Body of pancreas (tissue), 4 donors: ENCODE measurements at places on chromosomes 16 and 17. TPM values are rescaled to one million over a fixed set of nuclear protein-coding genes. Genes with fewer than 3 reads are reported as not detected.
A peak's percentile ranks its signal among the peaks of the same experiment; 100 is the strongest.

HEATR9 gene
- total RNA-seq, result not detected

NPIPA3 gene
- not detected for total RNA-seq

PPY gene
- total RNA-seq, result 15.5 TPM

JPH3 gene
- not detected for total RNA-seq

DNA sequence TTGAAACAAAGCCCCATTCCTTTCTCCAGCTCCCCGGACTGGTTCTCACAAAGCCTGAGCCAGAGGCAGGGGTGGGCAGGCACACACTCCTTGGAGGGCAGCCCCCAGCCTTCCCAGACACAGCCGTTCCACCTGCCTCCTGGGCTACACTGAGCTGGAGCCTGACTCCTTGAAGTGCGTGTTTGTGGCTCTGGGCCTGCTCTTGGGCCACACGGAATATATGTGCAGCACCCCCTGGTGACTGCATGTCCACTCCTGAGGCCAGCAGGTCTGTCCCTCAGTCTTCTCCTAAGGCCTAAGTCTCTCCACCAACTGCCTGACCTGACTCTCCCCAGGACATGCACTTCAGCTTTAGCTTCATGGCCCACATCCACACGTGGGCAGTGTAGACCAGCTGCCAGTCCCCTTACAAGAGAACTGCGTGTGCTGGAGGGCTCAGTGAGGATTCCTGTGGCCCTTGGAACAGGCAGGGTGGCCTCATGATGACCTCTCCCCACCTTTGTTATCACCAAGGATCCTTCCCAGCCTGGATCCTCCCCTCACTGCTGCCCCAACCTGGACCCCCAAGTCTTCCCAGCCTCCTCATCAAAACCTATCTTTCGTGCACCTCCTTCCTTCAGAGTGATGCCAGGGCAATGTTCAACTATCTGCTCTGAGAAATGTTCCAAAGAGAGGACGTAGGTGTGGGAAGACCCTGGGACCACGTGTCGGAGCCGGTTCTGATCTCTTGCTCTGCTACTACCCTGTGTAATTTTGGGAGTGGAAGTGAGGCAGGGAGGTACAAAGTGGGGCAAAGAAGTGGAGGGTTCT, 12.4 kb upstream of the SLC6A2 start:
- H3K4me1 ChIP-seq, result no peaks in the 10 kb centered on the region
- no peaks in the 10 kb centered on the region for H3K27me3 ChIP-seq
- H3K4me3 ChIP-seq, result no peak overlapping the region
- H3K36me3 ChIP-seq, result no peaks in the 10 kb centered on the region

- H3K4me1 ChIP-seq, result peaks cover 85% of the 10 kb centered on the region
- H3K4me3 ChIP-seq, result no peak overlapping the region
- no peaks in the 10 kb centered on the region for H3K27me3 ChIP-seq
- no peaks in the 10 kb centered on the region for H3K36me3 ChIP-seq
- H3K27ac ChIP-seq, result no peak overlapping the region
Observed at GRCh38 chr17:17057057-17057551, 14.8 kb downstream of the MPRIP start.

GRCh38 chr17:79338152-79338551, 263.5 kb downstream of the ENGASE start:
- no peaks in the 10 kb centered on the region for H3K4me1 ChIP-seq
- H3K27me3 ChIP-seq, result no peaks in the 10 kb centered on the region
- H3K27ac ChIP-seq, result no peak overlapping the region
- no peaks in the 10 kb centered on the region for H3K36me3 ChIP-seq

GRCh38 chr17:73725794-73726515, 81.7 kb upstream of the SDK2 start:
- DNase-seq, result no peak
- H3K4me3 ChIP-seq, result no peak overlapping the region
- no peaks in the 10 kb centered on the region for H3K36me3 ChIP-seq
- H3K27me3 ChIP-seq, result no peaks in the 10 kb centered on the region
- no peak overlapping the region for H3K27ac ChIP-seq

GRCh38 chr16:17371299-17371698, 99.5 kb downstream of the XYLT1 start:
- no peak overlapping the region for H3K27ac ChIP-seq
- no peaks in the 10 kb centered on the region for H3K36me3 ChIP-seq
- peaks cover 24% of the 10 kb centered on the region for H3K4me1 ChIP-seq
- no peak overlapping the region for H3K4me3 ChIP-seq
- no peak for DNase-seq
- H3K27me3 ChIP-seq, result no peaks in the 10 kb centered on the region

DNA sequence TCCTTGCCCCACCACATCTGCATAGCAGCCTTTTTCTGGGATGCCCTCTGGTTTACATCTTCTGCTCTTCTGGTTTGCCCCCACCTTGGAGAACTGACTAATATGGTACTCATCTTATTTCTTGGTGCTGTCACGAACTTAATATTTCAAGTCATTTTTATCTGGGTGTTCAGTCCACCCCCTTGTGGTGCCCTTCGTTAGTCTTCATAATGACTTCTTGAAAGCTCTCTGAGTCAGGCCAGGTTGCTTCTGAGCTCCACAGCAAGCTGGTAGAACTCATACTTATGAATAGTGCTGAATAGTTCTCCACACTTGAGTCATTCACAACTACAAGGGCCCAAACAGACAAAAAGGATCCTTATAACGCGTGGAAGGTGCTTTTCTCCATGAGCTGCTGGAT, 35.8 kb upstream of the TEKT3 start:
- no peaks in the 10 kb centered on the region for H3K27me3 ChIP-seq
- no peak for DNase-seq
- H3K27ac ChIP-seq, result peak overlapping the region; percentile 83
- H3K4me3 ChIP-seq, result no peak overlapping the region
- no peaks in the 10 kb centered on the region for H3K36me3 ChIP-seq
- peaks cover 10% of the 10 kb centered on the region for H3K4me1 ChIP-seq

- H3K36me3 ChIP-seq, result no peaks in the 10 kb centered on the region
- DNase-seq, result no peak
- H3K4me3 ChIP-seq, result no peak overlapping the region
- no peaks in the 10 kb centered on the region for H3K4me1 ChIP-seq
- H3K27ac ChIP-seq, result no peak overlapping the region
- no peaks in the 10 kb centered on the region for H3K27me3 ChIP-seq
Observed at GRCh38 chr17:10136258-10136981, 62.0 kb downstream of the GAS7 start.

GRCh38 chr17:59676716-59677115, 30.5 kb downstream of the PTRH2 start:
- H3K27me3 ChIP-seq, result no peaks in the 10 kb centered on the region
- H3K27ac ChIP-seq, result no peak overlapping the region
- peaks cover 6% of the 10 kb centered on the region for H3K36me3 ChIP-seq
- DNase-seq, result no peak

DNA sequence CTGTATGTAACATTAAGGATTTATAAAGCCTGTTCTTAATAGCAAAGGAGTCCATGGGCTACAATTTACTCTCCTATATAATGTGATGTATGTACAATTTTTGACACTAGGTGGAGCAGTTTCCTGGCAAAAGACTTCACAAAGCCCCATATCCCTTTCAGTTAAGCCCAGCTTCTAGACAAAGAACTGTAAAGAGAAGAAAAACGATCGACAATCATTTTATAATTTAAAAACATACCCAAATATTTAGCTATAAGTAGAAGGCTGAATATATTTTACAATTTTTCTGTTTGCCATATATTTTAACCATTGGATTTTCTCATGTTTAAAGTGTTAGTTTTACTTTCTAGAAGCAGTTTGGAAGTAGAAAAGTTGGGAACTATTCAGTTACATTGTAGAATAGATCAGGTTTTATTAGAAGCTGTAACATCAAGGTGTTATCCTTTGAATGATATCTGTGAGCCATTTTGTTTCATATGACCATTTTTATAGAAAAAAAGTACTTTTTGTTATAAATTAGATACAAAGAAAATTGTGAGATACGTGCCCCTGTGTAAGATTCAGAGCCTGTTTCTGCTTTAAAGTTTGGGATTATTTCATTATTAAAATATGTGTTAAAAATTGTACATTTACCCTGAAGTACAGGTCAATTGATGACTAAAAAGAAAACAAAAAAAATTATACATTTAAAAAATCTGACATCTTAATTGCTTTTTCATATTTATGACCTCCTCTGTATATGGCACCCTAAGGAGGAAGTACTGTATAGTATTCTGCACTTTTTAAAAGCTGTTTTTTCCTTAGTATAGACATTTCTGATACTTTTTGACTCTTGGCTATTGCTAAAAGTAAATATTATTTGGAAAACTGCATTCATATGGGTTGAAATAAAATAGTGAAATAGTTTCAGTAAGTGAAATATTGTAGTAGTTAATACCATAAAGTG, 46.3 kb downstream of the VMP1 start:
- H3K4me1 ChIP-seq, result peaks cover 27% of the 10 kb centered on the region
- no peaks in the 10 kb centered on the region for H3K27me3 ChIP-seq
- no peak overlapping the region for H3K4me3 ChIP-seq
- no peaks in the 10 kb centered on the region for H3K36me3 ChIP-seq
- peak; percentile 56 for DNase-seq
- H3K27ac ChIP-seq, result peak overlapping the region; percentile 37

DNA sequence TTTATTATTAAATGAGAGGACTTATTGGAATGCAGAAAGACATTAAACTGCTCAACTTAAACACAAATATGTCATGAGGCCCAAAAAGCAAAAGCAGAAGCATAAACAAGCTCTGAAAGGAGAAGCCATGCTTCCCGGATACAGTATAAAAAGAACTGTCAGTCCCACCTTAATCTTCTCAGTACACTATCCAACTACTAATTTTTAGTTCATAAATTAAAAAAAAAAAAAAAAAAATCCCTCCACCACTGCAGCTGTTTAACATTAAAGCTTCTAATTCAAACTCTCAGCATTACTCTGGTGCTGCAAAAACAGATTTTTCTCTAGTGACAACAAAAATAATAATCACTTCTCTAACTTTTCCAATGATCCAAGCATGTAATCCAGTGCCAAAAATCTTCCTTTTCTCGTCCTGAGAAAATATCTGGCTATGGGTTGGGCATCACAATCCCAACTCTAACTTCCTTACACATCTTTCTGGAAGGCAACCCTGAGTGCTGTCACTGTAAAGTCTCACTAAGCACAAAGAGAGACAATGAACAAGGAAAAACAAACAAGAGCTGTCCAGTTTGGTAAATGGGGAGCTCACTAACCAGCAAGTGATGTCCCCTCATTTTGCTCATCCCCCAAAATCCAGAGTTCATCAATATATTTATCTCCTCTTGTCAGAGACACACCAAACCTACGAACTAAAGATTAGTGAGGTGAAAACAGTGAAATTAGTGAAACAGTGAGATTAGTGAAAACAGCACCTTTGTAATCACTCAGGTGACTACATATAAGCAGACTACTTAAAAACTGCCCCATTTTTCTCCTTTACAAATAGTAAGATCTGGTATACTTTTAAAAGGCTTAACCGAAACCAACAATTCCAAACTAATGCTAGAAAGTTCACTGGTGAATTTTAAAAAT, 5.5 kb downstream of the USP32 start:
- H3K36me3 ChIP-seq, result no peaks in the 10 kb centered on the region
- peaks cover 65% of the 10 kb centered on the region for H3K4me1 ChIP-seq
- no peak overlapping the region for H3K4me3 ChIP-seq
- DNase-seq, result no peak
- no peaks in the 10 kb centered on the region for H3K27me3 ChIP-seq

DNA sequence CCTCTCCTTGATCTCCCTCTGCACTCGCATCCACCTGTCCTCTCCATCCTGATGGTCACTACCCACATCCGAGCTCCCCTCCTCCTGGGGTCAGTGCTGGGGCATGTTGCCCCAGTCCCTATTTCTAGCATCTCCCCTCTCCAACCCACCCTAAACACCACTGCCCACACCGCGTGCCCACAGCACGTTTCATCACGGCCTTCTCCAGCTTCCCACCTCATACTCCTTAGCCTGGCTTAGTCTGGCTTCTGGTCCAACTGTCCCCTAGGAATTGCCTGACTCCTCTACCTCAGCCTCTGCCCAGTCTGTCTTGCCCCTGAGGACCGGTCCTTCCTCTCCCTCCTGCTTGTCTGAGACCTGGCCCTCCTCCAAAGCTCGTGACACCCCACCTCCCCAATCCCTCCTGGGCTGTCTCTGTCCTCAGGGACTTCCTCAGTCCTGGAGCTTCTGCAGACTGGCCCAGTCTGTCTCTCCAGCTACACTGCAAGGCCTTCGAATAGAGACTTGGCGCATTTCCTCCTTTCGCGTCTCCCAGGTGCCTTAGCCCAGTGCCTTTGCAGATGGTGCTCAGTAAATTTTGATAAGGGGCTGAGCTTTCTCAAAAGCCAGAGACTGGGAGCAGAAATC, 4.9 kb downstream of the ALOX15 start:
- no peak overlapping the region for H3K4me3 ChIP-seq
- no peak overlapping the region for H3K27ac ChIP-seq
- H3K36me3 ChIP-seq, result no peaks in the 10 kb centered on the region
- DNase-seq, result no peak
- peaks cover 4% of the 10 kb centered on the region for H3K4me1 ChIP-seq
- peaks cover 3% of the 10 kb centered on the region for H3K27me3 ChIP-seq

DNA sequence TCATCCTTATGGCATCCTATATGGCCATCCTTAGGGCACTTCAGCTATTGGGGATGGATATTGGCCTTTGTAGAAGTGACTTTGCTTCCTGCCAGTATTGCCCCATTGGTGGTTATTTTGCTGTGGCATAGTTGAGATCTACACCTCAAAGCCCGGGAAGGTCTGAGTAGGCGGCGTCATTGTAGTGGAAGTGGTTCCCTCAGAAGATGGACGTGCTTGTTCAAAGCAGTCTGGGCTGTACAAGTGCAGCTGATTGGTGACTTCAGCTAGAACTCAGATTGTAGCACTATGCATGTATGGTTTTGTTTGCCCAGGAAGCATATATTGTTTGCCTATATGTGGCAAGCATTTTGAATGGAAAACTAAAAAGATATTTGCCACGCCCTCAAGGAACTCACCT, 83.2 kb downstream of the TMC6 start:
- H3K27ac ChIP-seq, result no peak overlapping the region
- H3K36me3 ChIP-seq, result no peaks in the 10 kb centered on the region
- H3K4me1 ChIP-seq, result no peaks in the 10 kb centered on the region
- DNase-seq, result no peak

DNA sequence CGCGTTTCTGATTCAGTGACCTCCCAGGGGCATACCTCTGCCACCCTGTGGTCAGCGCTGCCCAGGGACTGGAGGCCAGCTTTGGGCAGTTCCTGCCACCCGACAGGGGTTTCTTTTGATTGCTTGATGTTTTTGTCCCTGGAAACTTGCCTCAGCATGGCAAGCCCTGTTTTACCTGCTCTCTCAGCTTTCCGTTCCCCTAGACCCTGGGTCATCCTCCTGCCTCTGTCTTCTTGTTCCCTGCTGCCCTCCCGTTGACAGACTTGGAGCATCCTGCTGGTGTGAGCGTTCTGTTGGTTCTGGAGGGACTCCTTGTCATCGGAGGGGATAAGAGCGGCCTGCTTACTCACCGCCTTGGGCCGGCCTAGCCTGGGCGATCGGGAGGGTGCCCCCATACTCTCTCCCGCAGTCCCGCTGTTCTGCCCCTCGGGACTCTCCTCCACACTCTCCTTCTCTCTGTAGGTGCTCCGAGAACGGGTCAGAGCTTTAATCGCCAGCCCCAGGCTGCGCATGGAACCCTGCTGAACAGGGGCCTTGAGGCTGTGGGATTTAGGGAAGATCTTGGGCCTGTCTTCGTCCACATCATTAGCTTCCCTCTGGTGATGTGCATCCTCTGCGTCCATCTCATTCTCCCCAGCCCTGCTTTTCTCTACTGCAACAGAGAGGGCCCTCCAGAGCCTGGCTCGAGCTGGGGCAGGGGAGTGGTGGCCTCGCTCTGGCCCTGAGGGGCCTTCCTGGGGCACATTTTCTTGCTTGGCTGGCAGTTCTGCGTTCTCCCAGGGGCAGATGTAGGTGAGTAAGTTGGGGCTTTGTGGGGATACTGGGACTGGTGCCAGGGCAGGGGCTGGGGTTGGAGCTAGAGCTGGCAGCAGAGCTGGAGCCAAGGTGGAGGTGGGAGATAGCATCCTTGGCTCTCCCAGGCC, 13.7 kb downstream of the GPR179 start:
- DNase-seq, result no peak
- H3K27ac ChIP-seq, result no peak overlapping the region
- H3K4me3 ChIP-seq, result no peak overlapping the region
- H3K36me3 ChIP-seq, result no peaks in the 10 kb centered on the region
- no peaks in the 10 kb centered on the region for H3K27me3 ChIP-seq
